Heart right ventricle (tissue), 16 donors: ENCODE measurements at places on chromosomes 16 and 17.
A peak's percentile ranks its signal among the peaks of the same experiment; 100 is the strongest.

- DNase-seq = no peak
Measured at GRCh38 chr16:88968589-88969280, 8.3 kb downstream of the CBFA2T3 start.

DNA sequence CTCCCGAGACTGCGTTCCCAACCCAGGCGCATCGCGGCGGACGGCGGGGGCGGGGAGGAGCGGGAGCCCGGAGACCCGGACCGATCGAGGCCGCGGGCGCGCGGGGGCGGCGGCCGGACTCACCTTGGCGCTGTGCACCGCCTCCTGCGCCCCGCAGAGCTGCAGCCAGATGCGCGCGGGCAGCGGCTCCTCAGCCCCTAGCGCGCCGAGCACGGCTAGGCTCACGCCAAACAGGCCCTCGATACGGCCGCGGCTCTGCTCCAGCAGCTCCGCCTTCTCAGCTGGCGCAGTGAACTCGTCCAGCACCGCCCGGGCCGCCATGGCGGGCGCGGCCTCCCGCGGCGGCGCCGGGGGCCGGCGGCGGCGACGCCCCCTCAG is 339 bp downstream of the N4BP1 start:
- DNase-seq = peak; percentile 78

GRCh38 chr17:29007456-29007855 is 1.6 kb upstream of the SEZ6 start:
- DNase-seq = no peak

DNA sequence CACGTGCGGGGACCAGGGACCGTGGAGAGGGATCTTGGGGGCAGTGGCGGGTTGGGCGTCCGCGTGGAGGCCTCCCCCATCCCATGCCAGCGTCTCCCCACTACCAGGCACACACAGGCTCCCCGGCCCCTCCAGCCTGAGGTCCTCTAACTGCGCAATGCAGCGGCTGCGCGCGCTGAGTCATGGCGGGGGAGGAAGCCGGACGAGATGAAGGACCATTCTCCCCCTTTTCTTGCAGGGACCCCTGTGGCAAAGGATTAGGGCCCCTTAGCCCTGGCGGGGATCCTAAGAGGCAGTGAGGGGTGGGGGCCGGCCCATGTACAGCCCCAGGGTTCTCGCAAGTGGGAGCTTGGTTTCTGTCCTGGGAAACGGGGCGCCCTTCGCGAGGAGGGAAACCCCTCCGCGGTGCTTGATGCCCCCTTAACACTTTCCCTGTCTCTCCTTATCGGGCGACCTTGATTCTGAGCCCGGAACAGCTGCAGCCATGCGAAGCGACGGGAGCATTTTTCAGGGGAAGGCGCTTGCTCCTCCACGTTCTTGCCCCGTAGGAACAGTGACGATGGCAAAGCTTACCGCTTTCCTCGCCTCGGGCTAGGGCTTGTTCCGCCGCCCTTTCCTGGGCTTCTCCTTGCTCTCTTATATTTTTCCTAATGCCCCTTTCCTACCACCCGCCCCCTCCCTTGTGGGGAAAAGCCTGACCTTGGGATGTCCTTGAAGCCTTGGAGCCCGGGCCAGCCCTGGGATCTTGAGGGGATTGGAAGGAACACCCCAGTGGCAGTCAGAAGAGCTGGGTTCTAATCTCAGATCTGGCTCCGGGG is 592 bp downstream of the ALDOA start:
- DNase-seq = no peak

- no peak for DNase-seq
Measured at GRCh38 chr17:50893183-50893993, 27.2 kb upstream of the TOB1 start.

- DNase-seq = no peak
Measured at GRCh38 chr16:15879255-15879811, 9.1 kb downstream of the CEP20 start.

- no peak for DNase-seq
Measured at GRCh38 chr17:36645422-36645821, 44.0 kb downstream of the MRM1 start.

DNA sequence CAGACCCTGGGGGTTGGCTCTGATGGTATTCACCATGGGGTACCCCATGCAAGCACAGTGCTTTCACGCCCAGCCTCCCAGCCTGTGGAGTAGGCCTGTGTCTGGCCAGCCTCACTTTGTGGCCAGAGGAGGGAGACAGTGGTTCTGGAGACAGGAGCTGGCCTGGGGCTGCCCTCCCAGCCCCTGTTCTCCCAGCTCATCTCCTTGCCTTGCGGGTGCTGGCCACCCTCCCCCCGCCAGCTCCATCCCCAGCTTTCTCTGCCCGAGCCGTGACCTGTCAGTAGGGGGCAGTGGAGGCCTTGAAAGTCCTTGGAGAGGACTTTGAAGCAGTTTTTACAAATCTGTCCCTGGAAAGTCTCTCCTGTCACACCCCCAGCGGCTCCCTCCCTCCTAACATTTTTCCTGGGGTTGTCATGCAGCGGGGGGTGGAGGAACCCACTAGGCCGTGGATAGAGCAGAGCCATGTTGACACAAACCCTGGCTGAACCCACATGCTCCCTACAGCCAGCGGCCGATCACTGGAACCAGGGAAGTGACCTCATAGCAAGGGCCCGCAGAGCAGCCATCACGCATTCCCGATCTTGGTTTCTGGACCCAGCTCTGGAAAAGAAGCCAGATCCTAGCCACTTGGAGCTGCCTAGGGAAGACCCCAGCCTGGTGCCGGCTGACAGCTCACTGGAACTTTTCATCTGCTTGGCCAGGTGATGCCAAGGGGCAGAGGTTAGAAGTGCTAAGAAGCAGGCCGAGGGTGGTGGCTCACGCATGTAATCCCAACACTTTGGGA is 289.4 kb downstream of the SEC14L1 start:
- DNase-seq = peak; percentile 92

GRCh38 chr17:77779711-77780539 is 178.6 kb upstream of the TNRC6C start:
- DNase-seq = peak; percentile 59

DNA sequence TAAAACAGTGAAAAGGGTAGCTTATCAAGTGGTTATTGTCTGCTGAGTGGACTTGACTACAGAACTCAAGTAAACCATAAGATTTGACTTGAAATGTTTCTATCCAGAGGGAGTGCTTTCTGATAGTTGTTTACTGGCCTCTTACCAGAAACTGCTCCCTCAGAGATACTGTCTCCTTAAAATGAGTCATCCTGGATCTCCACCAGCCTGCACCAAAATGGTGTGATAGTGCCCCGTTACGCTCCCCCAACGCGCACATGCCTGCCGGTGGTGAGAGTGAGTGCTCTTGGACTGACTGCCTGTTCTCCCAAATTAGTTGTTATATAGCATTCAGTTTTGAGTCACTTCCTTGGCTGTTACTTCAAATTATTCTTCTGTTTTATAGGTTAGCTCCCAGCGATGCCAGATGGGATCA is 22.9 kb downstream of the PRCD start:
- DNase-seq = no peak

DNA sequence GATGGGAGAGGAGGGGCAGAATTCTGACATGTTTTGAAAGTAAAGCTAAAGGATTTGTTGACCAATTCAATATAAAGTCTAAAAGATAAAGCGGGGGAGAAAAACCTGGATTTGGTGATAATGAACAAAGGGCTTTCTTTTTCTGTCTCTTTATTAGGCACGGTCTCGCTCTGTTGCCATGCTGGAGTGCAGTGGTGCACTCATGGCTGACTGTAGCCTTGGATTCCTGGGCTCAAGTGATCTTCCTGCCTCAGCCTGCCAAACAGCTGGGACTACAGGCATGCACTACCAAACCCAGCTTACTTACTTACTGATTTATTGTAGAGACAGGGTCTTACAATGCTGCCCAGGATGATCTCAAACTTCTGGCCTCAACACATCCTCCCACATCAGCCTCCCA is 7.5 kb downstream of the CDR2 start:
- no peak for DNase-seq

DNA sequence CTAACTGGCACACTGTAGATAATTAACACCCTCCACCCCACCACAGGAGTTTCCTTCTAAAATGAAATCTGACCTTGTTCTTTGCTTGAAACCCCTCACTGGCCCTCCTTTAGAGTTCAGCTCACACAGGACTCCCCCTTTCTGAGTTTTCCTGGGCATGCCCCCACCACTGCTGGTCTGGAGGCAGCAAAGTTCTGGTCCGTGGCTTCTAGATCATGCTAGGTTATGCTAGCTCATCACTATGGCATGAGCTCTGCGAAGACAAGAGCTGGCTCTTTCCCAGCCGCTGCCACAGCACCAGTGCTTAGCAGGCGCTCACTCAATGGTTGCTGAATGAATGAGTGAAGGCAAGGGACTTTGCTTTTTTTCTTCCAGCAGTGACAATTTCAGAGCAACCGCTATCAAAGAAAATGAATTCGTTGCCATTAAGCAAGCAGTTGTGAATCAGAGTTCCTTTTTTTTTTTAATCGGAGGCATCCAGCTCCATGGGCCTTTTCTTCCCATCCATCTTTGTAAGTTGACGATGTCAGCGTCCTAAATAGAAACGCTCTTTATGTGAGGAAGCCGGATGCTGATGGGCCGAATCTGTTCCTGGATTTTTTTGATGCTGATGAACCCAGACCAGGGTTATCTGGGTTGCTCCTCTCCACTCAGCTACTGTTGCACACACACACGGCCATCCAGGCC is 80.8 kb upstream of the NOL11 start:
- DNase-seq = no peak

- DNase-seq = no peak
Measured at GRCh38 chr17:5354310-5354709, 65.2 kb downstream of the NUP88 start.

DNA sequence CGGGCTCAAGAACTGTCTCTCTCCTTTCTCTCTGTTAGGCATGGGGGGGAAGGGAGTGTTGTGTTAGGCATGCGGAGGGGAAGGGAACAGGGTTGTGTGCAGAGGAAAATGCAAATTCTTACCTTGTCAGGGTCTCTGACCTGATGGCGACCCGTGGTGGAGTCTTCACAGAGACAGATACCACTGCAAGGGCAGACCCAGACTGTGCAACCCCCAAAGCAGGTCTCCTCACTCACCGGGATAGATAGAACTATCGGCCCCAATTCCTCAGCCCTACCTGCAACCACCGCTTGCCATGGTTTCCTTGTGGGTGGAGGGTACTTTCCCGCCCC is 9.6 kb upstream of the MPP2 start:
- DNase-seq = no peak

DNA sequence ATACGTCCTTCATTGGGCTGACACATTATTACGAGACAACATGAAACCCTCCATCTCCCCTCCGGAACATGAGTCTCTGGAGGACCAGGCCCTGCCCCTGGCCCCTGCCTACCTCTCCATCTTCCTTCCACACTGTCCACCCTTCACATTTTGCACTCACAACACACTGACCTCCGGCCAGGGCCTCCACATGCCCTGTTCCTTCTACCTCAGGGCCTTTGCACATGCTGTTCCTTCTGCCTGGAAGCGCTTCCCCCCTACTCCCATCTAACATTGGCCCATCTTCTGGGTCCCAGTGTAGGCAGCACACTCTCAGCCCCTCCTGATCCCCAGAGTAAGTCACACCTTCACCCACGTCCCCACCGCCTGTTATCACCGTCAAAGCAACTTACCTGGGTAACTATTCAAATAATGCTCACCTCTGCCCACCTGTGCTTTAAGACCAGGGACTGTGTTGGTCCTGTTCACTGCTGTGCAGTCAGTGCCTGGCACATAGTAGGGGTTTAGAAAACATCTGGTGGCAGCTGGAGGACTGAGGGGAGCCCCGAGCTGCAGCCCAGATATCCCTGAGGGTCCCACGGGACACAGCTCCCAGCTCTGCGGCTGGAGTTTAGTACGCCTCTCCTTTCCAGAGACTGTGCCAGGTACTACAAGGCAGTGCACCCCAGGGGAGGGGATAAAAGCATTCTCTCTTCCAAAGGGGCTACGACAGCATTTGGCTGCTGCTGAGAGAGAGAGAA is 27.2 kb downstream of the RPH3AL start:
- no peak for DNase-seq

DNA sequence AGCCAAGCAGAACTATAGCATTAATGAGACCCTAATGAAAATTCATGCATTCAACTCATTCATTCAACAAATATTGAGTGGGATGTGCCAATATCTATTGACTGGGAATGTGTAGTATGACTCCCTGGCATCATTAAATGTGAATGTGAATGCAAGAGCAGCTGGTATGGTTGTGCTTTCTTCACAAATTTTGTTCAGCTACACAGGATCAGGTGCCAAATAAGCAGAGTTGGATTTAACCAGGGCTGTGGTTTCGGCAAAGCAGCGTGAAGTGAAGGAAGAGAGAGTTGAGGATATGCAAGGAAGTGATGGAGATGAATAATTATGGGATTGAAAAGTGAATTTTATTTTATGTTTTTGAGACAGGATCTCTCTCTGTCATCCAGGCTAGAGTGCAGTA is 87.1 kb upstream of the HNF1B start:
- no peak for DNase-seq
